NCI-H2029 (cell line): ENCODE measurements at places on chromosomes 12 and 14.

- no peak for DNase-seq
Observed at GRCh38 chr12:45326358-45326975, 110.6 kb downstream of the ANO6 start.

DNA sequence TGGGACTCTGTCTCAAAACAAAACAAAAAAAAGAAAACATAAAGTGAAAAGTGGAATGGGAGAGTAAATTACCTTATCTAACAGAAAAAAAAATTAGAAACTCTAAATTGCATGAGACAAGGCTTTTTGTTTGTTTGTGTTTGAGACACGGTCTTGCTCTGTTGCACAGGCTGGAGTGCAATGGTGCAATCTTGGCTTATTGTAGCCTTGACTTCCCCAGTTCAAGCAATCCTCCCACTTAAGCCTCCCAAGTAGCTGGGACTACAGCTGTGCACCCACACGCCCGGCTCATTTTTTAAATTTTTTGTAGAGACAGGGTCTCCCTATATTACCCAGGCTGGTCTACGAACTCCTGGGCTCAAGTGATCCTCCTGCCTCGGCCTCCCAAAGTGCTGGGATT, 17.9 kb upstream of the FBXO34 start:
- DNase-seq, result no peak

- peak; percentile 96 for DNase-seq
Observed at GRCh38 chr14:50542941-50543418, 10.6 kb upstream of the MAP4K5 start.

DNA sequence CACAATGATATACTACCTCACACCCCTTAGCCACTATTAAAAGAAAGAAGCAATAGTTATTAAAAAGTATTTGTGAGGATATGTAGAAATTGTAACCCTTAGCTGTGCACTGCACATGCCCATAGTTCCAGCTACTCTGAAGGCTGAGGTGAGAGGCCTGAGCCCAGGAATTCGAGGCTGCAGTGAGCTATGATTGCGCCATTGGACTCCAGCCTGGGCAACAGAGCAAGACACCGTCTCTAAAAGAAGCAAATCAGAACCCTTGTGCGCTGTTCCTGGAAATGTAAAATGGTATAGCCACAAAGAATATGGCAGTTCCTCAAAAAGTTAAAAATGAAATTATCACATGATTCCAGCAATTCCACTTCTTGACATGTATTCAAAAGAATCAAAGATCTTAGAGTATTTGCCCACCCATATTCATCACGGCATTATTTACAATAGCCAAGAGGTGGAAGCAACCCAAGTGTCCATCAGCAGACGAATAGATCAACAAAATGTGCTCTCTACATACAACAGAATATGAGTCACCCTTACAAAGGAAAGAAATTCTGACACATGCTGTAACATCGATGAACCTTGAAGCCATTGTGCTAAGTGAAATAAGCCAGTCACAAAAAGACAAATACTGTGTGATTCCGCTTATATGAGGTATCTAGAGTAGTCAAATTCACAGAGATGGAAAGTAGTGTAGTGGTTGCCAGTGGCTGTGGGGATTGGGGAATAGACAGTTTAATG, 23.7 kb upstream of the YLPM1 start:
- DNase-seq, result no peak

DNA sequence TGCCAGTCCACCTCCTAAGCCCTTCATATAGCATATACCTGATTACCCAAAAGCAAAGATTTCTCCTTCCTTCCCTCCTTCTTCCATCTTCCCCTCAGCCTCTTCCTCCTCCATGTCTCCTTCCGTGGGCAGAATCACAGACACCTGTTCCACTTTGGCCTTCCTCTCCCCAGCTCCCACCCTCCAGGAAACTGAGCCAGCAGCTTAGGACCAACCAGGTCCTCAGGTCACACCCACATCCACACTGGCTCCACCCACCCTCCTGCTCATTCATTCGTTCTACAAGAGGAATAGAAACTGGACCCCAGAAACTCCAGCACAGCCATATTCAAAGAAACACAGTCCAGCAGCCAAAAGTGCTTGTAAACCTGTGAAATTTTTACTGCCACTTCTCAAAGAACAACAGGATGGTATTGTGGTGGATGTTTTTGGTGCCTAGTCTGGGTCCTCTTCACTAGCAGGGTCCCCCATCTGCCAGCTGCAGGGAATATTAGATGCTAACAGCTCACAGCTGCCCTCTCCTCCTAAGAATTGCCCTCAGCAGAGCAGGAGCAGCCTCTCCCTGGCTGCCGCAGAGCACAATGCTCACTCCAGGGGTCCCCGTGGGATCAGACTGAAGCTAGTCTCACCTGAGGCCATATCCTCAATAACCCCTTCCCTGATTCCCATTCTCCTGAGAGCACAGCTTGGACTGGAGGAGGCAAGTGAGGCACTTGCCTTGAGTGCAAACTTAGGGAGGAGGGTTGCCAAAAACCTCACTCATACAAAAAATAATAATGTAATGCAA, 18.4 kb downstream of the CMKLR1 start:
- DNase-seq, result no peak

DNA sequence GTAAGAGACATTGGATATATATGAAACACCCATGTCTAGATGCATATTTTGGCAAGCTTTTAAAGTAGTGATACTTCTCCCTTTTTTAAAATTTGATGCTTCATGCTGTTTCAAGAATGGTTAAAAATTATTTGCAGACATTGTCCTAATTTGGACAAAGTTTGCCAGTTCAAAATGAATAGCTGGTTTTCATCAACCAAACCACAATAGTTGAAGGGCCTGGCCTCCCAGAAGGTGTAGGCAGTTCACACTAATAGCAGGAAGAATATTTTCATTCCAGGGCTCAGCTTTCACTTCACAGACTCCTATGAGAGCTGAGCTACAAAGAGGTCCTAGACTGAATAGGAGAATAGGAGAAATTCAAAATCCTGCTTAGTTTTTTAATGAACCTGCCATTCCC, 78.7 kb downstream of the STXBP6 start:
- no peak for DNase-seq

DNA sequence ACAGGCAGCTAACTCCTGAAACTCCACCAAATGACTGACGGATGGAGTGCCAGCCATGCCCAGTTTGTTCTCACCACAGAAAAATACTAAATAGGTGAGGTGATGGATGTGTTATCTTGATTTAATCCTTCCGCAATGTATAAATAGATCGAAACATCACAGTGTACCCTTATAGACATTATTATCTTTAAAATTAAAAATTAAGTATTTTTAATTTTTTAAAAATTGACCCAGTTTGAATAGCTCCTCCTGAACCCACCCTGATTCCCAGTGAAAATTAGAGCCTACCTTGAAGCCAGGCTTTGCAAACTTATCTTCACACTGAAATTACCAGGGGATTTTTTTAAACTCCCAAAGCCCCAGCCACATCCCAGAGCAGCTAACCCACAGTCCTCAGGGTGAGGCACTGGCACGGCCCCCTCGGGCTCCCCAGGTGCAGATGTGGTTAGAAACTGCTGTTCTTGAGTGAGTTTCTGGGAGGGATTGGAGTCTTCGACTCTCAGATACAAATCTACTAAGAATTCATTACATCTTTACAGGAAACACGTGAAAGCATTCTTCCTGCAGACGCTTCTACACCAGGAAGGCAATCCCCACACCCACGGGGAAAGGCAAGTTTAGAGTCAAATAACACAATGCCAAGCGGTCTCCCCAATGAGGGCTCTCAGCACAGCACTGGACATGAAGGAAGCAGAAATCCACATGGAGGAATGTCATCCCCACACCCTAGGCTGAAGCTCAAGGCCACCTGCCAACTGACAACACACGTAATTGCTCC, 126.4 kb downstream of the RIMBP2 start:
- DNase-seq, result no peak

DNA sequence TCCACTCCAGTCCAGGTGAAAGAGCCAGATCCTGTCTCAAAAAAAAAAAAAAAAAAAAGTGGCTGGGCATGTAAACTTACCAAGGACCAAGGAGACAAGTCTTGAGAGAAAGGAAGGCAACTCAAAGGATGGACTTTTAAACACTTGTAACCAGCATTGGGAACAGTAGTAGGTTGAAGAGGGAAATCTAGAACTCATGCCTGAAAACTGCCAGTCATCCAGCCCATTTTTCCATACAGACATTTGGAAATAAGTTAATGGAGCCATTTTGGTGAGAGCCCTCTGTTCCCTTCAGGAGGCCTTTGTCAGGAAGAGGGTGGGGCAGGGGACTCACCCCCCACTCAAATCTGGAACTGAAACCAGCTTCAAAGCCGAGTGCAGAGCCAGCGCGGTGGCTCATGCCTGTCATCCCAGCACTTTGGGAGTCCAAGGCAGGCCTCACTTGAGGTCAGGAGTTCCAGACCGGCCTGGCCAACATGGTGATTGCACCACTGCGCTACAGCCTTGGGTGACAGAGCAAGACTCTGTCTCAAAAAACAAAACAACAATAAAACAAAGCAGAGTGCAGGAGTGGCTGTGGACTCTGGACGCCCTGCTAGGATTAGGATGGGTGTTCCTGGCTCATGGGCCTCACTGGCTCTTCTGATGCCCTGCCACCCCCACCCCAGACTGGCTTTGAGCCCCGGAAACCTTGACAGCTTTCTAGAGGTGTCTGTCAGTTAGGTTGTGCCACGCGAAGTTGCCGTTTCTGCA, 1.6 kb upstream of the MLXIP start:
- no peak for DNase-seq

GRCh38 chr14:100160534-100160916, 1.1 kb upstream of the DEGS2 start:
- no peak for DNase-seq

DNA sequence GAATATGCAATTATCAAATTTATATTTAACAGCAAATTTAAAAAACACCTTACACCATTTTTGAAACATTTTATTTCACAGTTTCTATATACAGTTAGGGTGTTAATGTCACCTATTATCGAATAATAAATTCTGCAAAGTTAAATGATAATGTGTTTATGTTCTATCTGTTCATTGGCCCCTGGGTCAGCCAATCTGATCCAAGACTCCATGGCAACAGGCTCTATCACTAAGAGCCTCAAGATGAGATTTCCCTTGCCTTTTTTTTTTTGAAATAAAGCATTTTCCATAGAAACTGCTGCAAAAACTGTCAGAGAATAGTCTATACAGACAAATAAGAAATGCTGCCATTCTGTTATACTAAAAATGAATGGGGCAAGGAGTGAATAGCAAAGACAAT, 83.2 kb upstream of the STAC3 start:
- DNase-seq, result no peak

DNA sequence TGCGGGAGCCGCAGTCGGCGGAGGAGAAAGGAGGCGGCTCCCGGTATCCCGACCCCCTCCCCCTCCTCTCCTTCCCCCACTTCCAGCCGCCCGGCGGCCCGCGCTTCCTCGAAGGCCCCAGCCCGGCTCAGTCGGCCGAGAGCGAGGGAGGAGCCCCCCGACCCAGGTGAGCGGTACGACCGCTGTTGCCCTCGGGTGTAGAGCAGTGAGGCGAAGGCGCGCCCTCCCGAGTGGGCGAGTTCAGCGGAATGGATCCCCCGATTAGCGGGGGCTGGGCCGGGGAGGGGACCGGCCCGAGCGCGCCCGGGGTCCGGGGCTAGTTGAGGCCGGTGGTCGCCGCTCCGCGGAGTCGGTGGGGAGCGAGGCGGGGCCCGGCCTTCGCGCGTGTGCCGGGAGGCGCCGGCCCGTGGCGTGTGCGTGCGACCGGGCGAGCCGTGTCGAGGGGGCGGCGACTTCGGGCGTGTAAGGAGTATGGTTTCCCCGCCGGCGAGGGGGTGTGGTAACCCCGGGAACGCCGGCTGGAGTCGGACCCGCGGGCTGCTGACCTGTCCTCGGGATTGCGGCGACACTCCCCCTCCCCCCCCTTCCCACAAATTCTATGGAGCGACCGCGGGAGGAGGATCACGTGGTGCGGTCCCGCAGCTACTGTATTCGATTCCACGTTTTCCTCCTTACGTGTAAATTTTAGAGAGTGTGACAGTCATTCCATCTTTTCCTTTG, 501 bp downstream of the RIMKLB start:
- peak; percentile 36 for DNase-seq

- no peak for DNase-seq
Observed at GRCh38 chr14:101534198-101534597, 27.1 kb upstream of the DIO3 start.

- no peak for DNase-seq
Observed at GRCh38 chr12:130557886-130558765, 158.0 kb downstream of the RIMBP2 start.

DNA sequence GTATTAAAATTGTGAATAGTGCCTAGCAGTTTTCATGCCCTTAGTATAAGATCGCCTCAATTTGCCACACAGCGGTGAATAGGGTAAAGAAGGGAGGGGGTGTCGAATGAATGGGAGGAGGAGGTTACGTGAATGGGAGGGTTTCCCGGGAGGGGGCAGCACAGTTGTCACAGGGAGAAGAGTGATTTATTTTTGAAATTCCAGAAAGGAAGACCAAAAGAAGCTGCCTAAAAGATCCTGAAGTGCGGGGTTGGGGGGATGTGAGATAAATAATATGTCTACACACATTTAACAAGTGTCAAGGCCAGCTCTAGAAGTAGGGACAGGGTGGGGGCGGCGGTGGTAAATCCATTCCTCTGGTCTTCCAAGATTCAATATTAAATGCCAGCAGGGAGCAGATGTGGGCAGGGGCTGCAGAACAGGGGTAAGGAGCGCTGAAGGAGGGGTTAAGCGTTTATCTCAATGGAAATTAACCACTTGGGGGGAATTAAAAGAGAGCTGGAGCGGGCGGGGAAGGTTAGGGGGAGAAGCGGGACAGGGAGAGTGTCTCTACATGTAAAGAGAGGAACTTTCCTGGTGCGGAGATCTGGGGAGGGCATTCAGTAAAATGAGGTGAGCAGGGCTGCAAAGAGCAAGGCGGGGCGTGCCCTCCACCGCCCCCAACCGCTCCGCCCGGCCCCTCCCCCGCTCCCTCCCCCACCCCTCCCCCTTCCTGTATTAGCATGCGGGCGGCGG, 867 bp downstream of the C12orf42 start:
- no peak for DNase-seq

DNA sequence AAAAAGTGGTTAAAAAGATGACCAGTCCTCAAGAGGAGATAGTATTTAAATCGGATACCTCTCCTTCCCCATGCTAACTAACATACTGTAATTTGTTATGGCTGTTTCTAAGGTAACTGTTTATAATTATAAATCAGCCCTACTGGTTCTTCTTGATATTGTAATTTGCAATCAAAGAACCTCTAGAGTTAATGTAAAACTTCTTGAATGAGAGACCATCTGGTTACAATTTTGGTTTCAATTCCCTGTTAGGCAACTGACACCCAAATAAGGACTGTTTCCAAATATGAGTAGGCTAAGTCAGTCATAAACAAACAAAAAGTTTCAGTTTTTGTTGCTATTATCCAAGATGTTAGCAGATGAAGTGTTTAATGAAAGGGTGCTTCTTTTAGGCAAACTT, 120.2 kb upstream of the DNM1L start:
- DNase-seq, result no peak
